SK-N-SH (cell line): ENCODE measurements at places on chromosomes 6 and 20.

- DNase-seq: no peak
Observed at GRCh38 chr6:109242925-109243324, 139.3 kb downstream of the CD164 start.

DNA sequence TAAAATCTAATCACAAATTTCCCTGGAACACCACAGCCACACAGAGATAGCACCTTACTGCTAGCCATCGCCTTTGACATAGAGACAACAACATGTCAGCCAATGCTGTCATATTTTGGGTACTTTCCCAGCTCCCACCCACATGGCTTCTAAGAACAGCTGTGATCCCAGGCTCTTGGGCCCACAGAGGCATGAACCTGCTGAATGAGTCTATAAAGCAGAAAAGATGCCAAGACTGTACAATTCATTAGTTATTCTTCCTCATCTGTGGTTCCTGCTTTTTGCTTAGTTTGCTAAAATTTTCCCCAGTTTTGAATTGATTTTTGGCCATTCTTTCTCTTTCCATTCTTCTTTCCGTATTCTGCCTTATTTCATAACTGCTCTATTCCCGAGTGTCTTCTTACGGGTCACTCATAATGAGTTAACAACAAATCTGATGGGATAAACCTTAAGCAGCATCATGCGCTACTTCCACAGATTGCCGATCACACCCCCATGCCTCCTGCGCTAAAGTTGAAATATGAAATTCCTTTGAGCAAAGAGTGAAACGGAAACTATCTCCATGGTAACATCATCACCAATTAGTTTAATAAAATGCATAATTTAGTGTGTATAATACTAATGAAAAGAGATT is 327.3 kb upstream of the HSF2 start:
- no peak for DNase-seq

GRCh38 chr6:149306967-149307366 is 10.5 kb upstream of the TAB2 start:
- DNase-seq: no peak

GRCh38 chr6:5422321-5422915 is 161.1 kb downstream of the FARS2 start:
- peak; percentile 36 for DNase-seq

- no peak for DNase-seq
Observed at GRCh38 chr20:18395544-18395943, 71.3 kb downstream of the DZANK1 start.

- no peak for DNase-seq
Observed at GRCh38 chr6:31353384-31353945, 3.5 kb downstream of the HLA-B start.

DNA sequence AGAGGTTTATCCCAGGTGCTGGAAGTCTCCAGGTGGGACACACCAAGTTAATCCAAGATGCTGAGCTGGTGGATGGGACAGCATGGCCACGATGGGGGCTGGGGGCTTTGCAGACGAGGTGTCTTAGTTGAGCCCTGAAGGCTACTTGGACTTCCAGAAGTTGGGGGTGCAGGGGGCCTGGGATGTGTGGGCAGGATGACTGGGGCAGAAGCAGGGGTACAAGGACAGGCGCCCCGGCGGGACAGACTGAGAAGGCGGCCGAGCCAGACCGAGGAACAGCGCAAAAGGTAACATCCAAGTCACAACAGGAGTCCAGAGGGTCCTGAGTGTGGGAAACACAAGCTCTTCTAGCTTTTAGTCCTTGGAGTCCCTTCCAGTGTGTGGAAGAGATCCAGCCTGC is 23.8 kb downstream of the RAMACL start:
- no peak for DNase-seq

DNA sequence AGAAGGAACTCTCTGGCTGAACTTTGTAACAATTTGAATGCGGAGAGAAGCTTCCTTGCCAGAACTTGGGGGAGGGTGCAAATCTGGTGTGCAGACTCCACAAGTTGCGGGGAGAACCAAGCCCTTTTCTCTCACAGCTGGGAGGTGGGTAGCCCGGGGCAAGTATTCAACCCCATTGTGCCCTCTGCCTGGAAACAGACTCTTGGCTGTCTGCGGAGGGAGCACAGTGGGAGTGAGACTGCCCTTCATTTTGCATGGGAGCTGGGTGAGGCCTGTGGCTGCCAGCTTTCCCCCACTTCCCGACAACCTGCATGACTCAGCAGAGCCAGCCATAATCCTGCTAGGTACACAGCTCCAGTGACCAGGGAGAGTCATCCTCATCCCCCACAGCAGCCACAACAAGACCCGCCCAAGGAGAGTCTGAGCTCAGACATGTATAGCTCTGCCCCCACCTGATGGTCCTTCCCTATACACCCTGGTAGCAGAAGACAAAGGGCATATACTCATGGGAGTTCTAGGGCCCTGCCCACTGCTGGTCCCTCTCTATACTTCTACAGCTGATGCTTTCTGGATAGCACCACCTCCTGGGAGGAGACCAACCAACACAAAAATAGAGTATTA is 29.4 kb upstream of the TPD52L1 start:
- no peak for DNase-seq

- DNase-seq: no peak
Observed at GRCh38 chr6:1086446-1087153, 225.3 kb upstream of the FOXQ1 start.
